Natural killer cell (primary cell): ENCODE measurements at places on chromosomes 1 and 21. TPM values are rescaled to one million over a fixed set of nuclear protein-coding genes. Genes with fewer than 3 reads are reported as not detected.

CLDN14 gene
- not detected for total RNA-seq

ACBD6 gene
- 29.8 TPM for total RNA-seq

RAB42 gene
- total RNA-seq: not detected

AJAP1 gene
- total RNA-seq: not detected

AADACL3 gene
- not detected for total RNA-seq

CTH gene
- 7.6 TPM for total RNA-seq

GRCh38 chr1:218536296-218536986 lies 191.3 kb downstream of the TGFB2 start:
- H3K36me3 ChIP-seq: no peaks in the 10 kb centered on the region
- H3K27me3 ChIP-seq: no peaks in the 10 kb centered on the region
- no peak for DNase-seq
- H3K27ac ChIP-seq: no peak overlapping the region
- no peak overlapping the region for H3K4me3 ChIP-seq
- no peaks in the 10 kb centered on the region for H3K4me1 ChIP-seq

DNA sequence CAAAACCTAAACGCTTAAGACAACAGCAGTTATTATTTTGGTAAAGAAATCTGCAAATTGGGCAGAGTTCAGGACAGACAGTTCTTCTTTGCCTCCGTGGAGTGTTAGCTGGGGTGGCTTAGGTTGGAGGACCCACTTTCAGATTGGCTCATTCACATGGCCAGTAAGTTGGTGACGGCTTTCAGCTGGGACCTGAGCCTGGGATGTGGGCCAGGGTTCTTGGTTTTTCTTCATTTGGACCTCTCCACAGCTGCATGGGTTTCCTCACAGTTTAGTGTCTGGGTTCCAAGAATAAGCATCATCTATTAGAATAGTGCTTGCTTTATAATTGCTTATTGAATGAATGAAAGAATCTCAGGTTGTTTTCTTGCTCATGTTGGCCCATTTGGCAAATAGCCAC lies 72.2 kb downstream of the ATF6 start:
- H3K4me3 ChIP-seq: no peak overlapping the region
- H3K27me3 ChIP-seq: no peaks in the 10 kb centered on the region

GRCh38 chr1:107535091-107535490 lies 394.3 kb downstream of the NTNG1 start:
- no peak overlapping the region for H3K4me3 ChIP-seq
- DNase-seq: no peak
- H3K4me1 ChIP-seq: no peaks in the 10 kb centered on the region
- H3K36me3 ChIP-seq: no peaks in the 10 kb centered on the region

- H3K4me1 ChIP-seq: peaks cover 47% of the 10 kb centered on the region
- no peak overlapping the region for H3K4me3 ChIP-seq
- DNase-seq: no peak
- H3K27me3 ChIP-seq: no peaks in the 10 kb centered on the region
- no peaks in the 10 kb centered on the region for H3K36me3 ChIP-seq
Measured at GRCh38 chr1:101262060-101262459, 25.2 kb downstream of the S1PR1 start.

GRCh38 chr1:77990629-77991204 lies 11.8 kb upstream of the FUBP1 start:
- H3K27me3 ChIP-seq: no peaks in the 10 kb centered on the region
- no peaks in the 10 kb centered on the region for H3K4me1 ChIP-seq
- no peak overlapping the region for H3K27ac ChIP-seq
- DNase-seq: no peak
- peaks cover 2% of the 10 kb centered on the region for H3K36me3 ChIP-seq
